B cell (primary cell): ENCODE measurements at places on chromosomes 6 and 20. TPM values are rescaled to one million over a fixed set of nuclear protein-coding genes. Genes with fewer than 3 reads are reported as not detected.
A peak's percentile ranks its signal among the peaks of the same experiment; 100 is the strongest.

The SIRPA gene
- 10.2 TPM in 2 replicates for total RNA-seq

- DNase-seq, result peak; percentile 89
These were observed 2.4 kb downstream of the EDEM2 start for GRCh38 chr20:35144694-35145093.

The BMP5 gene
- total RNA-seq, result not detected in 2 replicates

The NPEPL1 gene
- total RNA-seq, result 34.3 and 37.2 TPM in 2 replicates

GRCh38 chr6:37258405-37259105 is 611 bp upstream of the TMEM217 start:
- no peak for DNase-seq

The ZNF165 gene
- 4.2 and 4.7 TPM in 2 replicates for total RNA-seq

The GABRR2 gene
- total RNA-seq, result 0.59 and 1.6 TPM in 2 replicates

DNA sequence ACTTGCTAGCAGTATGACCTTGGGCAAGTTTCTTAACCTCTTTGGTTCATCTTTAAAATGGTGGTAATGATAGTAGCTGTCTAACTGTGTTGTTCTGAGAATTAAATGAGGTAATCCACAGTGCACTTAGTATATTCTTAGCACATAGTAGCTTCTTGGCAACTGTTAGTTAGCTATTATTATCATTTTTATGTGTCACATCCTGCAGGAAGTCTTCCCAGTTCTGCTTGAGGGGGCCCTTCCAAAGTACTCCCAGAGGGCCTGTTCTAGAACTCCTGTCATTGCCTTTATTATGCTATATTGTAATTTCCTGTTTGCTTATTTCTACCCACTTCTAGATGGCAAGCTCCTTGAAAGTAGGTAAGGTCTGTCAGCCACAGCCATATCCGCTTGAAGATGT is 30.6 kb downstream of the ANKS1A start:
- DNase-seq, result no peak
